T follicular helper cell (primary cell): ENCODE measurements at places on chromosomes 7 and 10.

- no peak for DNase-seq
Measured at GRCh38 chr10:90916392-90917237, 4.3 kb downstream of the ANKRD1 start.

- no peak for DNase-seq
Measured at GRCh38 chr7:87234949-87235348, 15.4 kb upstream of the TMEM243 start.

GRCh38 chr10:56912043-56912442 lies 551.0 kb upstream of the ZWINT start:
- no peak for DNase-seq

DNA sequence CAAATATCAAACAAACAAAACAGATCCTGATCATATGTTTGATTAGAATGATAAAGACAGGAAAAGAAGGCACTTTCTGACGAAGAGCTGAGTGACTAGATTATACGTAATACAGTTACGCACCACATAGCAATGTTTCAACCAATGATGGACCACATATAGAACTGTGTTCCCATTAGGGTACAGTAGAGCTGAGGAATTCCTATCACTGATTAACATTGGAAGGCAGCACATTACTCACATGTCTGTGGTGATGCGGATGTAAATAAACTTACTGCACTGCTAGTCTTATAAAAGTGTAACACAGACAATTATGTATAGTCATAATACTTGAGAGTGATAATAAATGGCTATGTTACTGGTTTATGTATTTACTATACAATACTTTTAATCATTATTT lies 98.3 kb downstream of the PTN start:
- no peak for DNase-seq

- peak; percentile 15 for DNase-seq
Measured at GRCh38 chr10:111598433-111599059, 521.7 kb downstream of the ADRA2A start.

GRCh38 chr10:110530131-110530831 lies 32.6 kb downstream of the DUSP5 start:
- no peak for DNase-seq

DNA sequence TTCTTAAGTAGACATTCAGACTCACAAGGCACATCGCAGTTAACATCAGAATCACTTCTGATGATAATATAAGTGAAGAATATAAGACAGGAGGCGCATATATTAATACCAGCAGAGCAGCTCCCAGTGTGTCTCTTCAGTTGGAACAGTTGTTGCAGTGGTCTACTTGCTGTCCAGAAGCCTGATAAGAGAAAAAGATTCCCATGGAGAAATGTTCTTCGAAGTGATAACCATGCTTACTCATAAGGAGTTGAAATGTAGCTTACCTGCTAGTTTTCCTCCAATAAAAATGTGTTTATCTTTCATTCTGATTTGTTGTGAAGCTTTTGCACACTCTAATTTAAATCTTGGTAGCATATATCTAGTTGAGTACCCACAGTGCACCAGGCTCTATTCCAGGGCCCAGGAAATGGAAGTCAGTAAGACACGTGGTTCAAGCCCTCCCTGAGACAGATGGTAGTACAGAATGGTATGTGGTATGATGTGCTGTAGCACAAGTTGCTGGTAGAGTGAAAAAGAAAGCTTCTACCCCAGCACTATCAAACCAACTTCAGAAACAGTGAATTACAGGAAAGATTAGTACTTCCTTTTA lies 124.0 kb downstream of the MAPK8 start:
- no peak for DNase-seq

GRCh38 chr10:117339578-117339977 lies 35.7 kb downstream of the PDZD8 start:
- DNase-seq: no peak

DNA sequence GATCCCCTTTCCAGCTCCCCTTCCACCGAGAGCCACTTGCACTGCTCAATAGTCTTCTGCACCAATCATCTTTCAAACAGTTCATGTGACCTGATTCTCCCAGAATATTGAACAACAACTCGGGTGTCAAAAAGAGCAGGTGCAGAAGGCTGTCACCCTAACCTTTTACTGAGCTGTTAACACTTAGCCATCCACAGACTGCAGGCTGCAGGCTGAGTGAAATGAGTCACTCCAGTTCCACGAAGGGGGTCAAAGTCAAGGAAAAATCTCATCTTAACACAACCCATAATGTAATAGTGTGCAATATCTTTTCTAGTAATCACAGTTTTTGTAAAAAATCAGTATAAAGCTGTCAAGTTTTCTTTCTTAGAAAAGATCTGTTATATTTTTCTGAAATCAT lies 63.1 kb downstream of the MTPAP start:
- no peak for DNase-seq

DNA sequence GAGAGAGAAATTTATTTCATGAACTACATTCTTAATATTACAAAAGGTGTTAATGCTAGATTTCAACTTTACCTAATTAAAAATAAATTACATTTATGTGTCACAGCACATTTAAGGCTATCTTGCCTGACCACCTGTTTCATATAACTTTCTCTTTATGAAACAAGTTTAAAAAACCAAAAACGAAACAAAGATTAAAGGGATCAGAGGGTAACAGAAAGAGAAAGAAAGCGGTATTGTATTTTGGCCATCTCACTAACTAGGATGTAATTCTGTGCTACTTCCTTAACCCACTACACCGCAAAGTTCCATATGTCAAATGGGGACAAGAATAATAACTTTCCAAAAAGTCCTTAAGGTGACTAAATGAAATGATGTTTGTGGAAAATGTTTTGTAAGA lies 6.3 kb upstream of the RHOBTB1 start:
- DNase-seq: no peak

- DNase-seq: peak; percentile 41
Measured at GRCh38 chr10:133378251-133379096, 588 bp upstream of the PAOX start.
